Stimulated activated CD8-positive, alpha-beta memory T cell treated with anti-CD3 and anti-CD28 coated beads, Interleukin-12 subunit alpha, Interleukin-12 subunit beta, amount 100 ng/mL, for 4 hours (primary cell): ENCODE measurements at places on chromosomes 12 and 14.

GRCh38 chr12:109154451-109155438, 38.4 kb downstream of the ACACB start:
- DNase-seq: peak; percentile 67

- DNase-seq: no peak
These were observed 14.0 kb downstream of the BEGAIN start for GRCh38 chr14:100573002-100573756.

DNA sequence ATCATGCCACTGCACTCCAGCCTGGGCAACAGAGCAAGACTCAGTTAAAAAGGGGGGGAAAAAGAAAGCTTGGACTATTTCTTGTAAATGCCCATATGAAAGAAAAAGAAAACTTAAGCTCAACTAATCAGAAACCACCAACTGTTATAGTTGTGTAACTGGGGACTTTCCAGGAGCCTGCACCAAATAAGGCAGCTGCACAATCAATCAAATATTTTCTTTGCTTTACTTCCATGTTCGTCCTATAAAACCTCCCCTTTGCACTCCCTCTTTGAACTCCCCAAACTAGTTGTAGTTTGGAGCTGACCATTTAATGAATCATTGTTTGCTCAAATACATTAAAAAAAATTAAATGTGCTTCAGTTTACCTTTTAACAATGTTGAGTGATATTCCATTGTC, 54.9 kb downstream of the OTOGL start:
- DNase-seq: no peak

GRCh38 chr12:55997535-55997859, 421 bp downstream of the SUOX start:
- no peak for DNase-seq
